Bronchial epithelial cell (primary cell): ENCODE measurements at places on chromosomes 7 and 10.
A peak's percentile ranks its signal among the peaks of the same experiment; 100 is the strongest.

DNA sequence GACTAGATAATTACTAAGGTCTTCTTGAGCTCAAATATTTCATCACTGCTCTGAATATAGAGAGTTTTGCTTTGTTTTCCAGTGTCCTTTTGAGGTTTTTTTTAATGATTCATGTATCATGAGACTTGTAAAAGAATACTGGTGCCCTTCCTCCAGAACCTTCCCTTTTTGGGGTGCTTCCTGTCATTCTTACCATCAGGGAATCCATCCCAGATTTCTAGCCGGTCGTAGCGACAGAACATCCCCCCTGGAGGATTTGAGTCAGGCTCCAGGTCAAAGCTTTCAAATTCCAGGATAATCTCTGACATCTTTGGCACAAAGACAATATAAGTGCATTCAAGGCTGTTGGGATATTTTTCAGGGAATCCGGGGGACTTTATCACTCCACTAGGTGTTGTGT is 71.0 kb downstream of the NRP1 start:
- DNase-seq: peak; percentile 35

DNA sequence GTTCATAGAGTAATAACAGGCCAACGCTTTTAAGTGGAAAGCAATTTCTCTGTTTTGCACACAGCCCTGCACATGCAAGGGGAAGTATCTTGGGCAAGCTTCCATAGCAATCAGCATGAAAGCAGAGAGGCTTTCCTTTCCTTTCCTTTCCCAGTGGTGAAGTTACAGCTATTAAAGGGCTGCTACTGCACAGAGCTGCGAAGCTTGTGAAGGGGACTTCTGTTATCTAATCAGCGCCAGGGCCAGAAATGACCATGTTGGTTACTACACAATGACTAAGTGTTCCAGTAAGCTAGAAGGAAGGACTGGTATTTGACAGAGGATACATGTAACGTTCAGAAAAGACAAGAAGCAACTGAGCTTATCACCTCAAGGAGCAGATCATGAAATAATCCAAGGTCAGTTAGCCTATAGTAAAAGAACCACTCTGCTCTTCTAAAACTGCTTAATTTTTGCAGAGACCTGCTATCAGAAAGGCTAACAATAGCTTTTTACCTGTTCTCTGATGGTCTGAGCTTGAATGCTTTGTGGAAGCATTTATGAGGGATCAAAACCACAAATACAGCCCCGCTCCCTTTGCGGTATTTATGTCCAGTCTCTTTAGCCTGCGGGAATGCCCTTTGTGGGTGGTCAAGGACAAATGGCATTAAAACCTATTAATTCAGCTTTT is 45.9 kb downstream of the SGMS1 start:
- peak; percentile 62 for DNase-seq

DNA sequence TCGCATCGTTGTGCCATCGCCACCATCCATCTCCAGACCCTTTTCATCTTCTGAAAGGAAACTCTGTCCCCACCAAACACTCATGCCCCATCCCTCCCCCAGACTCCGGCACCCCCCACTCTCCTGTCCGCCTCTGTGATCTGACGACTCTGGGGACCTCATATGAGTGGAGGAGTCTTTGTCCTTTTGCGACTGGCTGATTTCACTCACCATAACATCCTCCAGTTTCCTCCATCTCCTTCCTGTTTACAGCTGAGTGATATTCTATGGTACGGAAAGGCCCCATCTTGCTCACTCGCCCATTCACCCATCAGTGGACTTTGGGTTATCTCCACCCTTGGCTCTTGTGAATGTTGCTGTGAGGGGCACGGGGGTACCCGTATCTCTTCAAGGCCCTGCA is 11.8 kb upstream of the INSIG1 start:
- no peak for DNase-seq

DNA sequence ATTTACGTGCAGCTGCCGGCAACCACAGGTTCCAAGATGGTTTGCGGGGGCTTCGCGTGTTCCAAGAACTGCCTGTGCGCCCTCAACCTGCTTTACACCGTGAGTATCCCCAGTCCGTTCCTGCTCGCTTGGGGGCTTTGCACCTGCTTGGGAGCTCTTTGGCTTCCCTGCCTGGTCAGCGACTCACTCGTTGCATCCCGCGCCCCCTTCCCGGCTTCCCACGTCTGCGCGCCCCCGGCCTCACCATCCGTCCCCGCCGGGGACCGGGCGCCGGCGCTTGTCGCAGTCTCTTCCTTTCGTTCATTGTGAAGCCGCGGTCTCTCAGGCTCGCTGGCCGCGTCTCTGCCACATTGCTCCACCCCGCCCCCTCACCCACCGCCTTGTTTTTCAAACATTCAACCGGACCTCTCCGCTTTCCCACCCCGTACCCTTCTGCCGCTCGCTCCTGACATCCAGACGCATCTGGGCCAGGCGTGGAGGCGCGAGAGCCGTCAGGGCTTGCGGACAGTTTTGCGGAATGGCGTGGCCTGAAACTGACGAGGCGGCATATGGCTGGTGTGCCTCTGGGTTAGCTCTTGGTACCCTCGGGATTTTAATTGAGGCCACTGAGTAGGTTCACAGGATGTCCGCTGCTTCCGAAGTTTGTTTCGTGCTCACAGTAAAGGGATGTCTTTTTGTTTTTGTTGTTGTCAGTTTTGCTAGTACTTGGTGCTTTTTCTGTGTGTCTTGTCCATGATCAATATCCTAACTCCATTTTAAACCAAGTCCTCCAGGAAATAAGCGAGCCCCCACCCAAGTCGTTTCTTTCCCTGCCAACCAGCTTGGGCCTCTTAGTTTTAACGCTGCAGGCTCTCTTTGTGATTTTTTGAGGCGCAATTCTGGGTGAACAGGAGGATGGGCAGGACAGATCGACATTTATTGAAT is 639 bp downstream of the TSPAN13 start:
- DNase-seq: no peak

GRCh38 chr10:70772627-70773026 is 12.6 kb downstream of the TBATA start:
- no peak for DNase-seq

- DNase-seq: no peak
Observed at GRCh38 chr7:32298408-32299132, 191.6 kb downstream of the LSM5 start.

DNA sequence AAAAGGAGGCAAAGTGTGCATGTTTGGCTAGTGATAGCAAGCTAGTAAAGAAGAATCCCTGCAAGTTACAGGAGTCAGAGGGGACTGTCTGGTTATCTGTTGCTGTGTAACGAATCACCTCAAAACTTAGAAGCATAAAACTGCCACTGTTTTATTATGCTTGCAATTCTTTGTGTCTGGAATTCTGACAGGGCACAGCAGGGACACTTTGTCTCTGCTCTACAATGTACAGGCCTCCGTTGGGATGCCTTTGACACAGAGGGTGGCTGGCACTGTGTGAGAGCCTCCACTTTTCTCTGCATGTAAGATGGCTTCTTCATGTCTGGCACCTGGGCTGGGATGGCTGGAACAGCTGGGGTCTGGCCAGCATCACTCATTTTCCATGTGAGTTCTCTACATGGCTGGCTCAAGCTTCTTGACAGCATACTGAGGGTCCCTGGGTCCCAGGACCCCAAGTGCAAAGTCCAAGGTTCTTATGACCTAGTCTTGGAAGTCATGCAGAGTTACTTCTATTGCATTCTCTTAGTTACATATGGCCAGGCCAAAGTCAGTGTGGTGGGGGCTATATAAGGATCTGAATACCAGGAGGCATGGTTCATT is 276.9 kb downstream of the RPS24 start:
- no peak for DNase-seq

DNA sequence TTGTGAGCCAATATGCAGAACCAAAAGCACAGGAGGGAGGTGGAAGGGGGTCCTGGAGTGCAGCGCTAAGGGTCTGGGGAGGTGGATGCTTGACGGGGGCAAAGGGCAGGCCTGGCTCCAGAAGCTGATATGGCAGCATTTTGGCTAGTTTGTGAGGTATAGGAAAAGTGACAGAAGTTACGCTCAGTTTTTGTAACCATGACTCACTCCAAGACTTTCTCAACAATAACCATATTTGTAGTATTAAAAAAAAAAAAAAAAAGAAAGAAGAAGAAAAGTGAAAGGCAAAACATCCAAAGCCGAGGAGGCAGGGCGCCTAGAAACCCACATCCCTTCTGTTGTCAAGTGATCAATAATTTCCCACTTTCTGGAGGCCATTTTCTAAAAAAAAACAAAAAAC is 92.3 kb downstream of the RNF216 start:
- DNase-seq: peak; percentile 40

GRCh38 chr7:1197997-1198625 is 34.6 kb upstream of the UNCX start:
- DNase-seq: no peak

DNA sequence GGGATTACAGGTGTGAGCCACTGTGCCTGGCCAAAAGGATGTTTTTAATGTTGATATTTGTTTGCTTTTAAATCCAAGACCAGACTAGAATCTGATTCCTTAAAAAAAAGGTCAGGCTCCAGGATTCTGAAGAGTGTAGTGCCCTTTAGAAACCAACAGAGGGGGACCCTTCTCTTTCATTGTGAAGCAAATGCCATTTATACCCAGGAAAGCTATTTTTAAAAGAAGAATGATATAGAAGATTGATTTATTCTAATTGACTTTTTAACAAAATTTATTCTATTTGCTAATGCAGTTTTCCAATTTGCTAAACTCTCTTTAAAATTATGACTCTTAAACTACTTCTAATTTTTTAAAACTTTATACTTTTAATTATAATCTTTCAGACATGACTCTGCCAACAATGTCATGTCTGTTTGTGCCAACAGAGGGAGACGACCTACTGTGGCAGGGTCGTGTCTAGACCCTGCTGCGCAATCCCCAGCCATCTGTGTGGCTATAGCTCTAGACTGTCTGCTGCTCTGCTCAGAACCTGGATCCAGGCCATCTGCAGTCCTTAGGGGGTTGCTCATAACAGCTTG is 201.0 kb upstream of the IMMP2L start:
- peak; percentile 47 for DNase-seq

- no peak for DNase-seq
Observed at GRCh38 chr7:36070230-36070629, 82.8 kb upstream of the EEPD1 start.

DNA sequence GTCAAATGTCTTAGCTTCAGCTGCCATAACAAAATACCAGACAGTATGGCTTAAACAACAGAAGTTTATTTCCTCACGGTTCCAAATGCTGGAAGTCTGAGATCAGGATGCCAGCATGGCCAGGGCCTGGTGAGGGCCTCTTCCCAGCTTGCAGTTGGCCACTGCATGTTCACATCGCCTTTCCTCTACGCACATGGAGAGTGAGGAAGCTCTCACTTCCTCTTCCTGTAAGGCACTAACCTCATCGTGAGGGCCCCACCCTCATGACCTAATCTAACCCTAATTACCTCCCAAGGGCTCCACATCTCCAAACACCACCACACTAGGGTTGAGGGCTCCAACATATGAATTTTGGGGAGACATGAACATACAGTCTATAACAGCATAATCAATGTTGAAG is 14.4 kb downstream of the ZNF33B start:
- no peak for DNase-seq

DNA sequence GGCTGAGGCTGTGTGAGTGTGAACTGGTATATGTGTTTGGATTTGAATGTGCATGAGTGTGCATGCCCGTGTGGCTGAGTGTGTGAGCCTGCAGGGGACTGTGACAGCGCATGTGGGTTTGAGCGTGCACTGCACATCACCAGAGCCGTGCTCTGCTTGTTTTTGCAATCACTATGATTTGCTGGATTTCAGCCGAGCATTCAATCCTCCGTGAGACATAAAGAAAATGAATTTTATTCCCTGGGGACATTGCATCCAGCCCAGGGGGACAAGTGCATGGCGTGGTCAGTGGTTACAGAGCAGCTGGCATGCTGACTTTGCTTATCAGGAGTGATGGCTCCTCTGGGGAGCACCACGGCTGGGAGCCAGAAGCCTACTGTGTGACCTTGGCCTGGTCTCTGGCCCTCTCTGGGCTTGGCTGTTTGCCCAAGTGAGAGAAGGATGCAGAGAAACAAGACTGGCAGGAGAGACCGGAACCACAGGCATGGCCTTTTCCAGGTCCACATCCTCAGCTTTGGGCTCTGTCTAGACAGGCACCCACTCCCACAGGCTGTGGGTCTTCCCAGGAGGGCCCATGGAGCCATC is 160.2 kb upstream of the UNC5B start:
- no peak for DNase-seq

- DNase-seq: no peak
Observed at GRCh38 chr10:28575852-28576251, 42.9 kb downstream of the WAC start.

- peak; percentile 48 for DNase-seq
Observed at GRCh38 chr10:43574001-43574892, at the start of gene ZNF239. ZNF239 (minus strand) TSS chr10:43574616; CDS start chr10:43558079, 16,537 bp downstream.

DNA sequence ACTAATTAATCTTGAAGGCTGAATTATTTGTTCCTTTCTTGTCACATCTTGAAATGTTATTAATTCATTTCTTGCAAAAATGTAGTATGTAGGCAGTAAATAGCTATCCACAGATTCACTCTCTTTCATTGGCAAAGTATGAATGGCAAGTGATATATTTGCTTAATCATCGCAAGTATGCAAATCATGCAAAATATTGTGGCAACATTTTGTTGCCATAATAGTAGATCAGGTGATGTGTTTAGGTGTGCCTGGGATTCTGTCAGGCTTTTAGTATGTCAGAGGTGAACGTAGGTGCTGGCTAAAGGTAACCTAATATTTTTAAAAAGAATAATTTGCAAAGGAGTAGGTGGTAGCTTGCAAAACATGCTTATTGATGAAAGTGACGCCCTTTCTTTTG is 5.9 kb downstream of the MAP3K8 start:
- no peak for DNase-seq

DNA sequence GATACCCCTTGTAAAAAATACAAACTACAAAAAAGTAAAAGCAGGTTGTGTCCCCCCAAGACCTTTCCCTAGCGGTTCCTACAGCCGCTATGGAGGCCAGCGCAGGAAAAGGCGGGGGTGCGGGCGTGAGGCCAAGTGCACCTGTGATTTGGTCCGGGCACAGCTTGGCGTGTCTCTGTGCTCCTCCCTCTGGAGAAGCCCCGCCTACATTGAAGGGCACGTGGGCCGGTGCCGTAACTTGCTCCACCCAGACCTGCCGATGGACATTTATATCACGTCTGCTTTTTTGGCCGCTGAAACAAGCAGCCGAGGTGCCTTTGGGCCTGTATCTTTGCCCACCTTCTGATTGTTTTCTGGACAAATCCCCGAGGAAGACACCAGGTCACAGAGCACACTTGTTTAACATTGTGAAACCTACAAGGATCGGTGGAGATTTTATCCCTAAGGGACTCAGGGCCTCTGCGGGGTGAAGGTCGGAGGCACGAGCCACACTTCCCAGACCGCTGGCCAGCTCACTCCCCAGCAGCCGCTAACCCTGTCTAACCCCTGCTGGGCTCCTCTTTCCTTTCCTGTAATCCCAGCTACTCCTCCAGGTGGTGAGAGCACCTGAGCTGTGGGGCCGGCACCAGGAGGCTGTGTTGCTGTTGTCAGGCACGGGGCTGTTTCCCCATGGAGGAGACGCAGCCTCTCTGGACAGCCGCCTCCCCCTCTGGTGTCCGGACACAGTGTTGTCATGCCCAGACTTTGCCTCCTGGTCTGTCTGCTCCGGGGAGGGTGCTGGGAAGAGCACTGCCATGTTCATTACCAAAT is 18.8 kb upstream of the INPP5A start:
- DNase-seq: peak; percentile 40

GRCh38 chr10:3208481-3209406 is 36.2 kb upstream of the PITRM1 start:
- no peak for DNase-seq
